ENCODE measurements at places on chromosomes 5 and 9.

GRCh38 chr9:122718038-122718437, 5.8 kb upstream of the OR1L4 start:
- no peak for DNase-seq

DNA sequence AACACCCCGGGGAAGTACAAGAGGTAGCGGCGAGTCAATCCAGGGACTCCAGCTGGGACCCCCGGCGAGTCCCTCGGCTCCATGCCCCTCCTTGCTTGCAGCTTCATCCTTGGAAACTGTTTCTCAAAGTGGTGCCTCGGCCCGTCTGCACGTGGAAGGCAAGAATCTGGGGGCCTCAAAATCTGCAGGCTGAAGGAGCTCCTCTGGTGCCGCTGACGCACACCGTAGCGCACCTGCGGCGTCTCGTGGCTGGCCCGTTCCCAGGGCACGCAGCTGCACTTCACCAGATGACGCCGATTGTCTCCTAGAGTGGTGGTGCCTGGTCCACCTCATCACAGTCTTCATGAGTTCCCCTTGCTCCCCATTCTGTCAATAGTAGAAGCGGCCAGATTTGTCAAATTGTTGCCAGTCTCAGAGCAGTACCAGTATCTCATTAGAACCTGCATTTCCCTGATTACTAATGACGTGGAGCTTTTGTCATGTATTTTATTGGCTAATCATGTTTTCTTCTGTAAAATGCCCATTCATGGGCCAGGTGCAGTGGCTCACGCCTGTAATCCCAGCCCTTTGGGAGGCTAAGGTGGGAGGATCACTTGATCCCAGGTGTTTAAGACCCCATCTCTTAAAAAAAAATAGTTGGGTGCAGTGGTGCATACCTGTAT, 38.6 kb downstream of the GTF3C4 start:
- DNase-seq = no peak

- DNase-seq = no peak
These were observed 245.9 kb upstream of the PIK3R1 start for GRCh38 chr5:67969631-67970030.

- DNase-seq = no peak
These were observed 242.6 kb downstream of the AUH start for GRCh38 chr9:91119142-91119541.

- no peak for DNase-seq
These were observed 378.5 kb upstream of the IRX1 start for GRCh38 chr5:3217114-3217513.

- DNase-seq = no peak
These were observed 342.5 kb downstream of the NFIB start for GRCh38 chr9:13971415-13971814.

DNA sequence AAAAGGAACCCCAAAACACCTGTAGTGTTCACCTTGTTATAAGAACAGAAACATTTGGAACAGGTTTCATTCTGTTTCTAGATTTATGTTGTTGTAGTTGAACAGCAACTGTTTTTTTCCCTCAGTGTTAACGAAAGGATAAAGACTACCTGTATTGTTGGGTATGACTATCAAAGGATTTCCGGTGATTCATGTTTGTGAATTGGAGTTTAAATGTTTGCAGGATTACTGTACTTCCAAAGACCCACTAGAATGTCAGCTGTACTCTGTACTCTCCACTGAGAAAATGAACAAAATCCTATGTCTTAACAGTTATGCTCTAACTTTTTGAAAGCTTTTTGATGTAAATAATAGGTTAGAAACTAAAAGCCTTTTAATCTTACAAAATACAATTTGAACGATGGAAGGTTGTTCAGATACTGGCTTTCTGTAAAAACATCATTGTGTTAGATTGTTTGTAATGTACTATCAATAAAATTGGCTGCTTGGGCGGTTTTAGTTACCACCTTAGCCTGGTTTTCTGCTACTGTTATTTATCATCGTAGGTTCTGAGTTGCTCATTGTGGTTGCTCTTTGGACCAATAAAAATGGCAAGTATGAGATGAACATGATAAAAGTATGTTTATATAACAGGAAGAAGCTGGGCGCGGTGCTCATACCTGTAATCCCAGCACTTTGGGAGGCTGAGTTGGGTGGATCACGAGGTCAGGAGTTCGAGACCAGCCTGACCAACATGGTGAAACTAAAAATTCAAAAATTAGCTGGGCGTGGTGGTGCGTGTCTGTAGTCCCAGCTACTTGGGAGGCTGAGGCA, 44.1 kb downstream of the DCP2 start:
- no peak for DNase-seq

GRCh38 chr9:69946800-69947437, 96.7 kb upstream of the MAMDC2 start:
- no peak for DNase-seq

DNA sequence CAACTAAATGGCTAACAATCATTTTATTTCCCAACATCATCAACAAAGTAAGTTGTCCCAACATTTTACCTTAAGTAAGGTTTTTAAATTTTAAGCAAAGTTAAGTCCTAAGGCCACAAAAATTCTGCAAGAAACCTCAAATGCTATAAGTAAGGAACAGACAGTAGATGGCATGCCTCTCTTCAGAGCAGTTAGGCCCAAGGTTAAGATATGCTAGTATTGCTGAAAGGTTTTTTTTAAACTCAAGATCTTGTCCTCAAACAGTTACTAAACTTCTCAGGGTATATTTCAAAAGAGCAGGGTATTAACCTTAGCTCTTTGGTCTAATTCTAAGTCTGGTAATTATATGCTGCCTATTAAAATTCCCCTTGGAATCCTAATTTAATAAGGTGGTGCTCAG, 35.1 kb downstream of the PJA2 start:
- no peak for DNase-seq

DNA sequence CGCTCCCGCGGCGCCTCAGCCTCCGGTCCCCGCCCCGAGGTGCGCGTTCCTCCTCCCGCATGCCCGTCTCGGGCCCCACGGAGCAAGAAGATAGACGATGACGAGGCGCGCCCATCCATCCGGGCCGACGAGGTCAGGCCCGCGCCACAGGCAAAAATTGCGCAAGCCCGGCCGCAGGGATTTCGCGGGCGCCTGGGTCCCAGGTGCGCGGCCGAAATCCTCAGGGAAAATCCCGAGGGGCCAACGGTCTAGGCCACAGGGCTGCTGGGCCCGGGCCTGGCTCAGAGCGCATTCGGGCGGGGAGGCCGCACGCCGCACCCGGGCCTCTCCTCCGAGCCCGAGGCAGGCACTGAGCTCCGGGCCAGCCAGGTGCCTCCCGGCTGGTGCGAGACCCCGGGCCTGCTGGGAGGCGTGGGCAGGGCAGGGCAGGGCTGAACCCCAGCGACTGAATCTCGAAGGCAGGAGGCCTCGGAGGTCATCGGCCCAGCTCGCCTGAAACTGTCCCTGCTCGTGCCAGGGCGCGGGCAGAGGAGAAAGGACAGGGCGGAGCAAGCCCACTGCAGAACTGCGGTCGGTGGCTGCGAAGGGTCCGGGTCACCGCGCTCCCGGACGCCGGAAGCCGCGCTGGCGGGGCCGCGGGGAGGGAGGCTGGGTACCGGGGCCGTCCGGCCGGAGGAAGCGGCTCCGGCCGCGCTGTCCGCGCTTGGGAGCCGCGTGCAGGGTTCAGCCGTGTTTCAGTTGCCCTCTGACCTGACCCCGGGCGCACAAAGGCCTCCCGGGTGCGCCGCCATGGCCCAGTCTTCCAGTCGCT, 66.8 kb downstream of the FOXD1 start:
- DNase-seq = no peak

GRCh38 chr5:6544561-6544935, 88.3 kb downstream of the NSUN2 start:
- DNase-seq = no peak

DNA sequence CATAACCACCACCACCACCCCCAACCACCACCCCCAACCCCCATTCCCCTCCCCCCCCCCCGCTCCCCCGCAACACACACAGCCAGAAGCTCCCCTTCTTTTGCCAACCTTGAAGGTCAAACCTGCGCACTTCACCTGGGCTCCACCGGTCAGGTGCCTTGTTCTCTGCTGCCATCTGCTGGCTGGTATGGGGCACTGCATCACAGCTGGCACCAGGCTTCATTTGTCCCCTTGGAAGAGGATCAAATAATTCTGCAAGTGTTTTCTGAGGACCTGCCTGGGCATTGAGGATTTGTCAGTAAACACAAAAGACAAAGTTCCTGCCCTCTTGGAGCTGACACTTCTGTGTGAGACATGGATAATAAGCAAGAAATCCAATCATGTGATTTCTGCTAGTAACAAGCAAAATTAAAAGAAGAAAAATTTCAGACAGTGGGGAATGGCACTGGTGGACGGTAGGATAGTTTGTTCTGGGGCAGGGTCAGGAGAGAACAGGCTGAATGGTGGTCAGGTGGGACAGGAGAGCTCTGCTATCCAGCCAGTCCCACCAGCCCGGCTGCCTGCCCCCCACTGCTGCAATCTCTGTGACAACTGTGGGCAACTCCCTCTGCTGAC, 55.6 kb upstream of the LMX1B start:
- DNase-seq = peak; percentile 53

- DNase-seq = no peak
These were observed 60.1 kb downstream of the SEMA6A start for GRCh38 chr5:116514421-116514970.

DNA sequence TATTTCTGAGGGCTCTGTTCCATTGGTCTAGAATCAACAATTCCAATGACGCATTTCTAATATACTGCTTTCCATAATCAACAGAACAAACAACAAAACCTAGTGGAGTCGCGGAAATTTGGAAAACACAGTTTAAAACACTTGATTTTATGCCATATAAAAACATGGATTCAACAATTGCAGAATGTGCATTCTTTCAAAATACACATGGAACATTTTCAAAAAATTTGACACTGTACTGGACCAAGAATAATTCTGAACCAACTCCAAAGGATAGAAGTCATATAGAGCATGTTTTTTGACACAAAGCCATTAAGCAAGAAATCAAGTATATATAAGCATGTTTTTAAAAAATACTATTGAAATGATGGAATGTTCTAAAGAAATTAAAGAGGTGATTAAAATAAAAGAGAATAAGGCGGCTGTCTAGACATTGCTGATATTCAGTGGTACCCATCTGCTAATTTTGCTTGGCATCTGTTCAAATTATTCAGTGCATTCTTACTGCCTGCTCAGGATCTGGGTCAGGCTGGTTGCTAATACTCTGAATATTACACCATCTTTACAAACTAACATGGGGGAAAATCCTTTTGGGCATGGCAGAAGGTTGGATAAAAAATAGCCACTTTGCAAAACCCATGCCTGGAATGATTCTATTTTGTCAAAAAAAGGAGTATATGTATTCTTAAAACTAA, 221.3 kb downstream of the NPR3 start:
- DNase-seq = no peak

GRCh38 chr5:74206579-74207550, 433.7 kb downstream of the ENC1 start:
- no peak for DNase-seq

DNA sequence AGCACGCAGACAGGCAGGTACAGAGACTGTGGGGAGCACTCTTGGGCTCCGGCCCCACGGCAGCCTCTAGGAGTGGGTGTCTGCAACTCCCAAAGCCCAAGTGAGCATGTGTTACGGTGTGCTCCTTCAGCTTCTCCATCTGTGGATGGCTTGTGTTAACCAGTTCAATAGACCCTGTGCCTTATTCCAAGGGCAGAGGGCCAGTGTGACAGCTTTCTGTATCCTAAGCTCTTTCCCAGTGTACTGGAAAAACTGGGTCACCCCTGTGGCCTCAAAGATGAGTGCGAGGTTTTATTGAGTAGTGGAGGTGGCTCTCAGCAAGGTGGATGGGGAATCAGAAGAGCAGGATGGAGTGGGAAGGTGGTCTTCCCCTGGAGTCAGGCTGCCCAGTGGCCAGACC, 78.3 kb downstream of the ADAMTS16 start:
- no peak for DNase-seq

- DNase-seq = no peak
These were observed 17.2 kb upstream of the NINJ1 start for GRCh38 chr9:93151097-93151784.

GRCh38 chr5:135944967-135945560, 9.7 kb downstream of the LECT2 start:
- DNase-seq = no peak

DNA sequence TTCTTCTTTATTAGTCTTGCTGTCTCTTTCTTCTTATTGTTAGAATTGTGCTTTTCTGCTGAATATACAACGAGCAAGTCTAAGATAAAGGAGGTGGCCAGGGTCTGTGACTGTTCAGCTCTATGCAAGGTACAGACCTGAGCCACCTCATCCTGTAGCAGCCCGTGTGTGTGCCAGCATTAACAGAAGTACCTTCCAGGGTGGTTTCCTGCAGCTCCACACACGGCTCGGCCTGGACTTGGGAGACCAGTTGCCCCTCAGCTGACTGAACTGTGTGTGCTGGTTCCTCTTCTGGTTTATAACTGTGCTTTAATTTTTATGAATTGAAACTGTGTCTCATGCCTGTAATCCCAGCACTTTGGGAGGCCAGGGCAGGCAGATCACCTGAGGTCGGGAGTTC, 70.5 kb downstream of the FBXL7 start:
- DNase-seq = no peak

- DNase-seq = no peak
These were observed 552.2 kb downstream of the ZNF608 start for GRCh38 chr5:124194282-124194681.

- no peak for DNase-seq
These were observed 348.2 kb downstream of the IRX1 start for GRCh38 chr5:3943859-3944258.

- no peak for DNase-seq
These were observed 753.2 kb upstream of the RIOK2 start for GRCh38 chr5:97936231-97936630.

DNA sequence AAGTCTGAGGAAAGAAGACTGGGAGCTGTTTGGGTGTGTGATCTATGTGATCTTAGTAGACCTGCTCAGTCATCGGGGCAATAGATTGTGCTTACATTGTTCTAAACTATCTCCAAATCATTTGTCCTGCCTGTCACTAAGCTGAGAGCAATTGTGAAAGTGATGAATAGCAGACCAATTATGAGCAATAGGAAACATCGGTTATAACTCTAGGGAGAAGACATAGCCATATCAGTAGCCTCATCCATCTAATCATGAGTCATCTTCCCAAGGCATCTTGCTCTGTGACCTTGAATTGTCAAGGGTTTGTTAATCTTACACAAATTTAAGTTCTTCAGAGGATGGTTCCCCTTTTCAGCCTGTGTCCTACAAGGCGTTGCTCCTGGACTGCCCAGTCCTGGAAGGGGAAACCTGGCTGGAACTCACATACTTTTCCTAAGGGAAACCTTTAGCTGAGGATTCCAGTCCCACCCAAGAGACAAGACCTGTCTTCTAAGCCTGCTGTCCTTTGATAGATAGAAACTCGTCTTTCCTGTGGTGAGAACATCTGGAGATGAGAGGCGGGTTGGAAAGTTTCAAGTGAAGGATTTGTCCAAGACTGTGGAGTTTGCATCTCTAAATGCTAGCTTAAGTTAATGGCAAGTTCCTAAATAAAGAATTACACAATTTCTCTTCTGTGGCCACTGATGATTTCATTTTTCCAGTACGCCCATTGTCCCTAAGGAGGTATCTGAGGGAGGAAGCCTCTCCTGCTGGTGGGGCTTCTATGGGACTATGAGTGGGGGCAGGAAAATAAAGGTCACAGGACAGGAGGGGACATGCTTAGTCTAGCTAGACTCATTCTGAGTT, 53.9 kb upstream of the TRIM32 start:
- no peak for DNase-seq

Data from effector memory CD4-positive, alpha-beta T cell (primary cell).